Calu3 (cell line): ENCODE measurements at places on chromosomes 5 and 9. TPM values are rescaled to one million over a fixed set of nuclear protein-coding genes. Genes with fewer than 3 reads are reported as not detected.

- H3K4me1 ChIP-seq, result no peaks in the 10 kb centered on the region
- H3K27ac ChIP-seq, result no peak overlapping the region
- DNase-seq, result peak; percentile 57
- H3K4me3 ChIP-seq, result no peak overlapping the region
- H3K27me3 ChIP-seq, result peaks cover 53% of the 10 kb centered on the region
- no peaks in the 10 kb centered on the region for H3K36me3 ChIP-seq
Observed at GRCh38 chr5:159316519-159317383, 13.5 kb downstream of the IL12B start.

DNA sequence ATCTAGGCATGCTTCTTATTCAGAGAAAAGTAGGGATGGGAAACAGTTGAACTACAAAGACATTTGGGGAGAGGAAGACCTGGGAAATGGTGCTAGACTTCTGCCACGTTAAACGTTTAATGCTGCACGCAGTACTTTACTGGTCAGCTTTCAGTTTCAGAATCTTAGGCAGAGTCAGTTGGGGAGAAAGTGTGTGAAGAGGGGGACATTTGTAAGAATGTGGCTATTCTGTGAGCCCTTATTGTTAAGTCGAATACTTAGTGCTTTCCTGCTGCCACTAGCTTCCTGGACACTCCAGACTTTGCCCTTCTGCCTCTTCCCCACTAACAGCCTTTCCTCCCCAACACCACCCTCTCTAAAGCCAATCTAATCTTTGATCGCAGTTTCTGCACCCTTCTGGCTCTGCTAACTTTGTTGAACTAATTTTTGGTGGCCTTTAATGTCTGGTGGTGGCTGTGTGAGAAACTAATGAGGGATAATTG, 6.1 kb downstream of the CYSTM1 start:
- no peaks in the 10 kb centered on the region for H3K27me3 ChIP-seq
- peak overlapping the region; percentile 11 for H3K4me3 ChIP-seq
- peak overlapping the region; percentile 17 for H3K27ac ChIP-seq
- peaks cover 61% of the 10 kb centered on the region for H3K4me1 ChIP-seq
- no peak for DNase-seq

- no peak overlapping the region for H3K4me3 ChIP-seq
- no peaks in the 10 kb centered on the region for H3K36me3 ChIP-seq
- no peaks in the 10 kb centered on the region for H3K27me3 ChIP-seq
- DNase-seq, result no peak
Observed at GRCh38 chr9:33435821-33436277, 11.5 kb downstream of the AQP3 start.

ENC1 gene
- 91.6 and 100 TPM in 2 replicates for total RNA-seq

DYNC2I2 gene
- total RNA-seq, result 52.4 and 53.2 TPM in 2 replicates

- DNase-seq, result peak; percentile 27
- peak overlapping the region; percentile 86 for H3K4me3 ChIP-seq
- H3K27ac ChIP-seq, result no peak overlapping the region
- peaks cover 40% of the 10 kb centered on the region for H3K27me3 ChIP-seq
- peaks cover 23% of the 10 kb centered on the region for H3K36me3 ChIP-seq
Observed at GRCh38 chr5:136191304-136192014, 1.5 kb downstream of the SMIM32 start.

DNA sequence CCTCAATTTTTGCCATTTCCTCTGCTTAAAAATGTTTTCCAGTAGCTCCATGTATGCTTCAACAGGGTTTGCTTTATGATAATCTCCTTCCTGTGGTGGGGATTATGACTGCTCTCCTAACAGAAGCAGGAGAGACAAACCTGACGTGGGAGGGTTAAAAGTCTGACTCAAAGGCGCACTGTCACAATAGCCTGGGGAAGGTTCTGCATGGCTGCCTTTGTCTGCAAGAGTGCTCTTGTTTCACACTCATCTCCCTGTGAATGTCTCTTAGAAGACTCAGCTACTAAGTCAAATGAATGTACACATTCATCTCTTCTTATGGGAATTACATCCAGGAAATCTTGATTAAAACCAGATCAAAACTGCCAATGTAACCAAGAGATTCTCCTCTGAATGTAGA, 90.9 kb upstream of the MTAP start:
- H3K27ac ChIP-seq, result no peak overlapping the region
- H3K4me1 ChIP-seq, result peaks cover 36% of the 10 kb centered on the region
- DNase-seq, result no peak

DNA sequence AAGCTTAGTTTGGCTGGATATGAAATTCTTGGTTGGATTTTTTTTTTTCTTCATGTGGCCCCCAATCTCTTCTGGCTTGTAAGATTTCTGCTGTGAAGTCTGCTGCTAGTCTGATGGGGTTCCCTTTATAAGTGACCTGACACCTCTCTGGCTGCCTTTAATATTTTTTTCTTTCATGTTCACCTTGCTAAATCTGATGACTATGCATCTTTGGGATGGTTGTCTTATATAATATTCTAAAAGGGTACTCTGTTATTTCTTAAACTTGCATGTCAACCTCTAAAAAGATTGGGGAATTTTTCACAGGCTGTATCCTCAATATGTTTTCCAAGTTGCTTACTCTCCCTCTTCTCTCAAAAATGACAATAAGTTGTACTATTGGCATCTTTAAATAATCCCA, 500.0 kb downstream of the CAAP1 start:
- no peak for DNase-seq
- no peak overlapping the region for H3K4me3 ChIP-seq
- H3K27ac ChIP-seq, result no peak overlapping the region
- no peaks in the 10 kb centered on the region for H3K36me3 ChIP-seq

SPATA31C1 gene
- not detected in 2 replicates for total RNA-seq

DNA sequence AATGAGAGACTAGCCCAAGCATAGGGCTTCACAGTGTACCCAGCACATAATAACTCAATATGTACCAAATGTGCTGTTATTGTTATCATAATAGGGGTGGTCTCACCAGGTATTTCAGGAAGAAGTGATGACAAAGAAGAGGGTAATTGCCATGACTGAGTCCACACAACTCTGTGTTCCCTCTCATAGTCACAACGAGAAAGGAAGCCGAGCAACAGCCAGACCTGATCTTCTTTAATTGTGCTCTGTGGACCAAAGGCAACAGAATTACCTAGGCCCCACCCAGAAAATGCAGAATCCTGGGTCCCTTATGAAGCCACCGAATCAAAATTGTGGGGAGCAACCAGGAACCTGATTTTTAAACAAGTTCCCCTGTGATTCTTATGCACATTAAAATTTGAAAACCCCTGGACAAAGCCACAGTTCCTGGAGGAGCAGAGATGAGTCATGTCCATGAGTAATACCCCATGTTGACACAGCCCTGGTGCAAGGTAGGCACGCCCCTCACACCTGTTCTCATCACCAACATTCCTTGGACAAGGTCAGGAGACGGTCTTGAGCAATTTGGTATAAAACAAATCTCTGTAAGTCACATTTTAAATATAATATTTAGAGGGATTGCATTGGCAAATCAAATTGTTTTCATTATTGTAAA, 5.2 kb downstream of the FGF1 start:
- DNase-seq, result peak; percentile 90
- no peaks in the 10 kb centered on the region for H3K27me3 ChIP-seq
- H3K27ac ChIP-seq, result peak overlapping the region; percentile 82

- no peaks in the 10 kb centered on the region for H3K27me3 ChIP-seq
- H3K4me1 ChIP-seq, result peaks cover 8% of the 10 kb centered on the region
Observed at GRCh38 chr9:93129286-93129685, 4.8 kb downstream of the NINJ1 start.

- no peak for DNase-seq
- H3K36me3 ChIP-seq, result no peaks in the 10 kb centered on the region
- H3K4me3 ChIP-seq, result no peak overlapping the region
- peaks cover 63% of the 10 kb centered on the region for H3K27me3 ChIP-seq
- H3K4me1 ChIP-seq, result no peaks in the 10 kb centered on the region
Observed at GRCh38 chr5:16417398-16418074, 48.1 kb downstream of the ZNF622 start.

DNA sequence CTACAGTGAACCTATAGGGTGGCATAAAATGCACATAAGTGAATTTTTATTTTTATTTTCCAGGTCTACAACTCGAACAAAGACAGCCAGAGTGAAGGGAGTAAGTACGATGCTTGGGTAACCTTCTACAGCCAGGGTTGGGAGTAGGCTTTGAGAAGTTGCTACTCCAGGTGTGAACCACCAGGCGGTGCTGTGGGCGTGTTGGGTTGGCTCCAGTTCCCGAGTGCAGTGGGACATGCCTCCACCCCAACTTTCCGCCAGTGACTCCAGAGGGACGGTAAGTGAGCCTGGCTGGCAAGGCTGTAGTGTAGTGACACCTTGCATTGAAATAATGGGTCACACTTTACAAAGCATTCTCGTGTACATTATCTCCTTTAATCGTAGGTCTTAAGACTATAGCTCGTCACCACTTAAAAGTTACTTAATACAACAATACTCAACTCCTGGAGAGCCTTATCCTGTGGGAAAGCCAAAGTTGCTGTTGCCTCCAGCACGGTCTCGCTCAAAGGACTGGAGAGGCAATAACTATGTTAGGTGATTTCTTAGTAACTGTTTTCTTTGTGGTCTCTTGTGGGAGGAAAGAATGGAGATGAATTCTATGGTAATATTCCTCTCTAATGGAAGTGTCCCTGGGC, 244.0 kb downstream of the ARHGAP26 start:
- H3K36me3 ChIP-seq, result peaks cover 32% of the 10 kb centered on the region
- H3K27me3 ChIP-seq, result no peaks in the 10 kb centered on the region
- H3K4me3 ChIP-seq, result no peak overlapping the region
- DNase-seq, result peak; percentile 42

DNA sequence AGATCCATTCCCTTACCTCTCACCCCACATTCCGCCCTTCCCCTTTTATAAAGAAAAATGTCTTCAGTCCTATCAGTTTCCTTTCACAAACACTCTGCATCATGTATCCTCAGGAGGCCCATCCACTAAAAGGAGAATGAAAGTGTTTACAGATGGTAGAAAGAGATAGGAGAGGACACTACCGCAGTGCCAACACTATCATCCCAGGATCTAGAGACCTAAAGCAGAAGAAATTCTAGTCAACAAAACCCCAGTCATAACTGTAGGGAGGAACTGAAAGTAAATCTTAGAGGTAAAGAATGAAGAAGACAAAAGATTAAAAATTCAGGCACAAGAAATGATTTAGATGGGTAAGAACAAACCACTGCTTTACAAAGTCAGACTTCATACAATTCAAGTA, 114.1 kb downstream of the MLLT3 start:
- no peak overlapping the region for H3K27ac ChIP-seq
- H3K36me3 ChIP-seq, result no peaks in the 10 kb centered on the region
- peaks cover 15% of the 10 kb centered on the region for H3K4me1 ChIP-seq
- H3K27me3 ChIP-seq, result no peaks in the 10 kb centered on the region
- no peak overlapping the region for H3K4me3 ChIP-seq

TAL2 gene
- total RNA-seq, result not detected in 2 replicates

DNA sequence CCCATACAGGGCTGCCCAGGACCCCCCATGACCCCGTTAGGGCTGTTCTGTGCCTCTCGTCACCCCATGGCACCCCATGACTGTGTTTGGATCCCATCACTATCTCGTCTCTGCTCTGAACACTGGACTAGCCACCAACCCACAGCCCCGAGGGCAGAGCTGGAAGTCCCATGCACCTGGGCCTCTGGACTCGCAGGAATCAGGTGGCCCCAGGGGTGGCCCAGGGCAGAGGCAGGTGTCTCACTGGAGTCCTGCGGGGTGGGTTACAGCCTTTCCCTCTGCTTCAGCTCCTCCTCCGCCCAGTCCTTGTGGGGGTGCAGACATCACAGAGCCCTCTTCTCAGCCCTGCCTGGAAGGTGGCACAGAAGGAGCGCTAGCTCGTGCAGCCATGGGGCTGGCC, 79.7 kb downstream of the COL5A1 start:
- peaks cover 12% of the 10 kb centered on the region for H3K27me3 ChIP-seq
- H3K36me3 ChIP-seq, result no peaks in the 10 kb centered on the region
- no peaks in the 10 kb centered on the region for H3K4me1 ChIP-seq
- no peak overlapping the region for H3K4me3 ChIP-seq
- DNase-seq, result no peak

- no peaks in the 10 kb centered on the region for H3K36me3 ChIP-seq
- no peaks in the 10 kb centered on the region for H3K4me1 ChIP-seq
Observed at GRCh38 chr5:160349935-160350303, 20.5 kb downstream of the C1QTNF2 start.

C6 gene
- 0.24 TPM in 1 of 2 replicates, not detected in the other for total RNA-seq

SVEP1 gene
- 0.24 and 0.35 TPM in 2 replicates for total RNA-seq

- no peak for DNase-seq
- H3K27ac ChIP-seq, result no peak overlapping the region
- H3K27me3 ChIP-seq, result peaks cover 35% of the 10 kb centered on the region
- H3K4me3 ChIP-seq, result no peak overlapping the region
- peaks cover 11% of the 10 kb centered on the region for H3K4me1 ChIP-seq
Observed at GRCh38 chr5:10536511-10536910, 27.4 kb upstream of the ANKRD33B start.

DNA sequence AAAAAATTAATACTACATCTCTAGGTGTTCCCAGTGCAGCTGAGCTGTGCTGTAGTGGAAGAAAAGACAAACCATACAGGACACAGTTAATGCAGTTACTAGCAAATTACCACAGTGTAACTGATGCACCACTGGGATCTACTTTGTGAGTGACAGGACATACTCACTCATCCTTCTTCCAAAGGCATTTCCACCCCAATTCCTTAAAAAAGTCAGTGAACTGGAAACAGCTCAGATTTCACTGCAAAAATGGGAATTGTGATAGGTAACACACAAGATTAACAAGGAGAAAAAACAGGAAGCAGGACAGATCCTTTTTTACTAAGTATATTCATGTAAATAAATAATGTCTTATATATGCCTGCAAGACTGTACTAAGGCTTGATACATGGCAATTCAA, 109.6 kb downstream of the DMAC1 start:
- no peak overlapping the region for H3K4me3 ChIP-seq
- no peaks in the 10 kb centered on the region for H3K4me1 ChIP-seq
- H3K27me3 ChIP-seq, result no peaks in the 10 kb centered on the region
- DNase-seq, result no peak
- H3K27ac ChIP-seq, result no peak overlapping the region

KIF4B gene
- not detected in 2 replicates for total RNA-seq

- H3K27me3 ChIP-seq, result no peaks in the 10 kb centered on the region
- no peak overlapping the region for H3K4me3 ChIP-seq
- peak overlapping the region; percentile 72 for H3K27ac ChIP-seq
- peaks cover 14% of the 10 kb centered on the region for H3K4me1 ChIP-seq
Observed at GRCh38 chr5:179839328-179840256, 18.9 kb downstream of the SQSTM1 start.

- no peak for DNase-seq
- no peak overlapping the region for H3K4me3 ChIP-seq
- peaks cover 65% of the 10 kb centered on the region for H3K36me3 ChIP-seq
- peaks cover 25% of the 10 kb centered on the region for H3K4me1 ChIP-seq
- no peaks in the 10 kb centered on the region for H3K27me3 ChIP-seq
- no peak overlapping the region for H3K27ac ChIP-seq
Observed at GRCh38 chr9:111917201-111917600, 20.6 kb downstream of the UGCG start.
